Activated CD8-positive, alpha-beta memory T cell treated with anti-CD3 and anti-CD28 coated beads for 1 hour (primary cell): ENCODE measurements at places on chromosomes 16 and 17.

- no peak for DNase-seq
Observed at GRCh38 chr17:56528696-56529095, 64.8 kb upstream of the NOG start.

DNA sequence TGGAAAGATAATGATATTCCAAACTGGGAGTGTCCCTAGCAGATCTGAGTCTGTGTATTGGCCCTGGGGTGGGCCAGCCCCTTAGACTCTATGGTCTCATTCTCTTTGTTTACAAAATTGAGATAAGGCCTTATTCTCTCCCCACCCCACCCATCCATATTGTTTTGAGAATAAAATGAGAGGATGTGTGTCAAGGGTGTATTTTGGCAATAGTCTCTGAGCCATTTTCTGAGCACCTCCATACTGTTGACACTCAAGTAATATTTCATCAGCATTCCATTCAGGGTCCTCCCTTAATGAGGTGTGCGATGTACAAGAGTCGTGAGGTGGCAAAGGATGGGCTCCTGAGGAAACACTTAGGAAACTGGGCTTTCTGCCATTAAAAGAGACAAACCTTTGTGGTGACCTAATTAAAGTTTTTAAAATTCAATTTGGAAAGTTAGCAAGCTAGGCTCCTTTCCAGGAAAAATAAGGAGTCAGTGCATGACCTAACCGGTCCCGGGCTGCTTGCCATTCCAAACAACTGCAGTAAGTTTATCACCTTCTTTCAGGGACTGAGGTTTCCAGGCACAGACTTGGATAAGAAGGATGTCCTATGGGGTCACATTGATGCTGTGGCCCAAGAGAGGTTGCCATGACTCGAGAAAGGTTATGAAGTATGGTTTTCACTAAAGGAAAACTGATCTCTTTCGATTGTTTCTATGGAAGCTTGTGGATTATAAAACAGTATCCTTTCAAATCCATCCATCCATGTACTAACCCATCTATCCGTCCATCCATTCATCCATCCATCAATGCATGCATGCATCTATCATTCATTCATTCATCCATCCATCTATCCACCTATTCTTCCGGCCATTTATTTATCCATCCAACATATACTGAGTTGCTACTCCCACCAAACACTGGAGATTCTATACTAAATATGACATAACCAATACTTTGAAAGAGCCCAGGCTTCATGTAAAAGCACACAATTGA is 443.3 kb downstream of the UTP18 start:
- DNase-seq = no peak

GRCh38 chr17:73132085-73132492 is 32.7 kb upstream of the SSTR2 start:
- no peak for DNase-seq

DNA sequence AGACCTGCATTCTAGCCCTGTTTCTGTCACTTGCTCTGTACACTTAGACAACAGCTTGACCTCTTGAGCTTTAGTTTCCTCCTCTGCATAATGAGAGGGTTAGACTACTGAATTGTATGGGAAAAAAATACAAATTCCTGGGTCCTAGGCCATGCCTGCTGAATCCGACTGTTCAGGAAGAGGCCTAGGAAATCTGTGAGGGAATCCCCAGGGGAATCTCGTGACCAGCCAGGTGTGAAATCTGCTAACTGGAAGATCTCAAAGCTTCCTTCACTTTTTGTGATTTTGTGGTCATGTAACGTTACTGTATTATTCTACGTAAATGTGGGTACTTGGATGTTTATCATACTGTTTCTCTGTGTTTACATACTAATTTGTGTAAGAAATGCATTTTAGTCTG is 58.2 kb downstream of the CYLD start:
- no peak for DNase-seq

DNA sequence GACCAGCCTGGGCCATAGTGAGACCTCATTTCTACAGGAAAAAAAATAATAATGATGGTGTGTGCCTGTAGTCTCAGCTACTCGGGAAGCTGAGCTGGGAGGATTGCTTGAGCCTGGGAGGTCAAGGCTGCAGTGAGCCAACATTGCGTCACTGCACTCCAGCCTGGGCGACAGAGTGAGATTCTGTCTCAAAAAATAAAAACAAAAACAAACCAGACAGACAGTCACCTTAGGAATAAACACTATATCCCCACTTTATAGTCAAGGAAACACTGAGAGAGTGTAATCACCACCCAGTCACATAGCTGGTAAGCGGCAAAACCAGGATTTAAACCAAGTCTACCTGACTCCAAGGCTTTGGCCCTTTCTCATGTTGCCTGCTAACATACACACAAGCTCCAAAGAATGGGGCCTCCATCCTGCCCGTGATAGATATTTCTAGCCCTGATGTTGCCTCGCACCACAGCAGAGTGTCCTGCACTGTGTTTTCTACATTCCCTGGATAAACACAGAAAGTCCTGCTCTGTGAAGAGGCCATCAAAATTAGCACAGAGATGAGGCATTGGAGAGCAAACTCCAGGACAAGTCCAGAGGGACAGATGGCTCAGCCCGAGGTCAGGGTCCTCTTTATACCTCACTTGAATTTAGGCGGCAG is 66.1 kb upstream of the SMURF2 start:
- no peak for DNase-seq

- no peak for DNase-seq
Observed at GRCh38 chr16:49620158-49620868, 235.6 kb downstream of the ZNF423 start.

DNA sequence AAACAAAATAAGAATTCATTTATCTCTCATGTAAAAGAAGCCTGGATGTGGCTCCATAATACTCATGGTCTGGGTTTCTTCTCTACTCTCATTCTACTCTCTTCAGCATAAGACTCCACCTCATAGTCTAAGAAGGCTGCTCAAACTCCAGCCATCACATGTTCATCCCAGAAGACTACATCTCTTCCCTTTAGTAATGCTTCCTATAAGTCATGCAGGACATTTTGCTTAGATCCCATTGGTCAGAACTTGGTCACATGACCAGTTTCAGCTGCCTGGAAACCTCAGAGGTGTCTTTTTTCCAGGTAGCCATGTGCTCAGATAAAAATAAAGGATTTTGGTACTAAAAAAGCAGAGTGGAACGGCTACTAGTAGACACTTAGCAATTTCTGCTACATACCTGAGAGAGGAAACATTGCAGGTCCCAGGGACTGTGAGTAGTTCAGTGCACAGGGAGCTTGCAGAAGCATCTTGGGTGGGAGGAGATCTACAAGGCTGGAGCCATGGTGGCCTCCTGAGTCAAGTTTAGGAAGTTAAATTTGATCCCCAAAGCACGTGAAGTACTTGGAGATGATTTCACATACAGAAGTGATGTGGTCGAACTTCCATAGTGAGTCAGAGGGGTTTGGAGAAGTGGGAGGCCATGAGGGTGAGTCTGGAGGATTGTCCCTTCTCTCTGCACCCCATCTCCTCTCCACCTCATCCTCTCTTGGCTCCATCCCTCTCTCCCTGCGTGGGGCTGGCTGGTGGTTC is 110.2 kb downstream of the CCDC182 start:
- DNase-seq = no peak

DNA sequence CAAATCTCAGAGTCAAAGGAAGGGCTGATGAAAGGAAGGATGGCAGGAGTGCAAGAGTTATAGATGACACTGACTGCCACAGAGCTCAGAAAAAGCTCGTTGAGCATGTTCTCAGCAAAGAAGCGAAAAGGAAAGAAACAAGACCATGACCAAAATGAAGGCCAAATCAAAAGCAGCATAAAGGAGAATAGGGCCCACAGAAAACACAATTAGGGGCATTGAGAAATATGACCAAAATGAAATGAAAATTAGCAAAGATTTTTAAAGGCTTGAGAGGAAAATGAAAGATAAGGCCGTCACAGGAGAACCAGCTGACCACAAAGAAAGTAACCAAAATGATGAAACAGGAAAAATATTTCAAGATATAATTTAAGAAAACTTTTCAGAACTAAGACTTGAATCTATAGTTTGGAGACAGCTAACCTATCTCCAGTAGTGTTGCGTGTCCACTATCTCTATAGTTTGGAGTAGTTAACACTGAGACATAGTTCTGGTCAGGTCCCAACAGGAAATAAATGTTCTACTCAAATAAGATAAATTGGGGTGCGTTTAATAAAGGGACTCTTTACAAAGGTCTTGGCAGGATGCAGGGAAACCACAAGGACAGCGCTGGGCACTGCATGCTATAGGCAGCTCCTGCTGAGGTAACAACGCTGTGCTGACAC is 7.9 kb downstream of the PRSS54 start:
- DNase-seq = no peak

- DNase-seq = no peak
Observed at GRCh38 chr17:15298176-15298575, 33.0 kb upstream of the PMP22 start.

DNA sequence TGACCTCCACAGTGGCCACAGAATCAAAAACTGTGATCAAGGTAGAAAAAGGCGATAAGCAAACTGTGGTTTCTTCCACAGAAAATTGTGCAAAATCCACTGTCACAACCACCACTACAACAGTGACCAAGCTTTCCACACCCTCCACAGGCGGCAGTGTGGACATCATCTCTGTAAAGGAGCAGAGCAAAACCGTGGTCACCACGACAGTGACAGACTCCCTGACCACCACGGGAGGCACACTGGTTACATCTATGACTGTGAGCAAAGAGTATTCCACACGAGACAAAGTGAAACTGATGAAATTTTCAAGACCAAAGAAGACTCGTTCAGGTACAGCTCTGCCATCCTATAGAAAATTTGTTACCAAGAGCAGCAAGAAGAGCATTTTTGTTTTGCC is 83.6 kb downstream of the C17orf58 start:
- DNase-seq = no peak

DNA sequence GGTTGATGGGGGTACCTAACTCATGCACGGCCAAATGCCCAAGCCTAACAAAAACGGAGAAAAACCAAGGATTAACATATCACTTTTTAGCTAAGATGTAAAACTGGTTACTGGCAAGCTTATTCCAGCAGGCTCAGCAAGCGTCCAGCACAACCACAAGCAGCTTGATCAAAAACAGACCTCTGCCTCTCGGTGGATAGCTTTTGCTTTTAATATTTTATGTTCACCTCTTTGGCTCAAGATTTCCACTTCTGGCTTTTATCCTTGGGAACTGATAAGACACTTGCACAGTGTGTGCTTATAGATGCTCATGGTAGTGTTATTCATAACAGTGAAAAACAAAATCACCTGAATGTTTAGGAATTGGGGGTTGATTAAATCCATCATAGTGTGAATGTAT is 206.9 kb upstream of the CACNG5 start:
- no peak for DNase-seq

GRCh38 chr17:8448310-8448709 is 12.6 kb downstream of the NDEL1 start:
- no peak for DNase-seq

- no peak for DNase-seq
Observed at GRCh38 chr17:2179615-2180295, 123.8 kb downstream of the SMG6 start.

DNA sequence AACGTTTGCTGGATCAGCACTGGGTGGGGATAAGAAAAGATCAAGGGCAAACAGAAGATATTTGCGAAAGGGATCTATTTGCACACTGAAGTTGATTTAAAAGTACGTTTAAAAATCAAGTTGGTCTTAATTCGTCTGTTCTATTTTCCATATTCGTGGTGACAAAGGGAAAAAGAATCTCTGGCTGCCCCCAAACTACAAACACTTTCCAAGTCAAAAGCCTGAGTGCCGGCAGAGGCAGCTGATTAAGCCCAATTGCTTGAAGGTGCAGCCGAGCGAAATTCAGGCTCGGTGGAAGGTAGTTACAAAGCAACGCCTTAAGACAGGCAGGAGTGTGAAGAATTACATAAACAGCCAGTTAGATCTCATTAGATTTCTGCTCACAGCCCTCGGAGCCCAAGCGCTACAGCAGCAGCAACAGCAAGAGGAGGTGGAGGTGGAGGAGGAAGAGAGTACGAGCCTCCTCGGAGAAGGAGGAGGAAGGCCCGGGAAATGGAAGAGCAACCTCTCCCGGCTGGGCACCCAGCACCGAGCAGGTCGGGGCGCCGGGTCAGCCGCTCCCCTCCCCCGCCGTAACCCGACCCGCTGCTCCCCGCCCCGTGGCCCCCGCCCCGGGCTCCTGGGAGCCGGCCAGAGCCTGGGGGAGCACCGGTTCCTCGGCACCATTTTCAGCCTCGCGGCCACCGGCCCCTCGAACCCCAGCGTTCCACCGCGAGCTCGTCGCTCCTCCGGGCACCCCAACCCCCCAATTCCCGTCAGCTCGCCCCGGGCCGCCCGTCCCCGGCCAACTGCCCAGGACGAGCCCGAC is 890 bp downstream of the TOB1 start:
- DNase-seq = peak; percentile 21

DNA sequence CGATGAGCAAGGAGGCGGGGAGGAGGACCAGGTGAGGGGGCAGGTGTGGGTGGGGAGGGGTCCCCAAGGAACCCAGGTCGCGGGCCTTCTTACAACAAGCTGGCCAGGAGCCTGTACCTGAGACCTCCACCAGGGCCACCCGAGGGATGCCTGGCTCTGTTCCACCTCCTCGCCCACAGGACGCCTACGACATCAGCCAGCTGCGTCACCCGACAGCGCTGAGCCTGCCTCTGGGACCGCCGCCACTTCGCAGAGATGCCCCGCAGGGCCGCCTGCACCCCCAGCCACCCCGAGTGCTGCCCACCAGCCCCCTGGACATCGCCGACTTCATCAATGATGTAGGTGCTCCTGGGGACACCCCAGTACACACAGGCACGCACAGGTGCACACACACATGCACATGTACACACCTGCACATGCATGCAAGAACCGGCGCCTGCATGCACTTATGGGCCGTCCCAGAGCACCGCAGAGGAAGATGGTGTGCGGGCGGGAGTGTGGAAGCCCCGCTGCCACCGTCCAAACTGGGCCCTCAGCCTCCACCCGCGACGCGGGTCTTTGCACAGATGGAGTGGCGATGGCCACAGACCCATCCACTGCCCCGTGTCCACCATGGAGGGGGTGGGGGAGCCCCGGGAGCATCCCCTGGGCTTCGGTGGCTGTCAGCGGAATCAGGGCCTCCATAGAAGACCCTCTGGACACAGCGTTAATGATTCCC is 6.6 kb downstream of the SLC22A31 start:
- no peak for DNase-seq

- DNase-seq = no peak
Observed at GRCh38 chr17:62565817-62566216, 61.7 kb upstream of the MRC2 start.

DNA sequence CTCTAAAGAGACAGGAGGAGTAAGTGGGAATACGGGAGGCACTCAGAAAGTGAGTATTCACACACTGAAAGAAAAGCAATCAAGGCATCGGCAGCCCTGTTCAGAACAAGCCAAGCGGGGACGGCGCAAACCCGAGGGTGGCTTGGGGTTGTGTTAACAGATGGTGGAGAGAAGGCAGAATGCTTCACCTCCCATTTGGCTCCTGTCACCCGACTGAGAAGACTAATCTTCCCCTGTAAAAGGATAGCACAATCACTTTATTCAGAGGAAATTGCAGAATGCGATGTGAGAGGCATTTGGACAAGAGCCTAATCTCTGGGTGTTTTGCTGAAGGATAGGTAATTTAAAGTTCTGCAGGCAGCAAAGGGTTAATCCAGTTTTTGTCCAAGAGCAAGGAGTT is 119.3 kb upstream of the WSCD1 start:
- no peak for DNase-seq
